ENCODE measurements at places on chromosomes 4 and X.

- no peak for DNase-seq
Measured at GRCh38 chr4:152735906-152736305, 43.6 kb downstream of the TIGD4 start.

- DNase-seq: no peak
Measured at GRCh38 chrX:152619897-152620296, 17.8 kb upstream of the GABRQ start.

DNA sequence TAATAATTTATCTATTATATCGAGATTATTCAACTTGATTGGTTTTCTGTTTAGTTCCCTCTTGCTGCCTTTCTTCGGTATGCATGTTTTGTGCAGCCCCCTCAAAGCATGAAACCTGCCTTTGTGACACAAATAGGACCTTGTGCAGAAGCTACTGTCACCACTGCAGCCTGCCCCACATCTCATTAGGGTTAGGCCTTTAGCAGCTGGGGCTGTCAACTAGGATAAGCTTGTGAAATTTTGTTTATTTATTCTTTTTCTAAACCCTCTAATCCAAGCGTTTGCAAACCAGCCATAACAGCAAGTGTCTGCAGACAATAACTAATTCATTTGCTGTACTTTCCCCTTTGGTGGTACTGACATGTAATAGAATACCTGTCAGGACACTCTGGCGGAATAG is 258.9 kb downstream of the RCHY1 start:
- no peak for DNase-seq

DNA sequence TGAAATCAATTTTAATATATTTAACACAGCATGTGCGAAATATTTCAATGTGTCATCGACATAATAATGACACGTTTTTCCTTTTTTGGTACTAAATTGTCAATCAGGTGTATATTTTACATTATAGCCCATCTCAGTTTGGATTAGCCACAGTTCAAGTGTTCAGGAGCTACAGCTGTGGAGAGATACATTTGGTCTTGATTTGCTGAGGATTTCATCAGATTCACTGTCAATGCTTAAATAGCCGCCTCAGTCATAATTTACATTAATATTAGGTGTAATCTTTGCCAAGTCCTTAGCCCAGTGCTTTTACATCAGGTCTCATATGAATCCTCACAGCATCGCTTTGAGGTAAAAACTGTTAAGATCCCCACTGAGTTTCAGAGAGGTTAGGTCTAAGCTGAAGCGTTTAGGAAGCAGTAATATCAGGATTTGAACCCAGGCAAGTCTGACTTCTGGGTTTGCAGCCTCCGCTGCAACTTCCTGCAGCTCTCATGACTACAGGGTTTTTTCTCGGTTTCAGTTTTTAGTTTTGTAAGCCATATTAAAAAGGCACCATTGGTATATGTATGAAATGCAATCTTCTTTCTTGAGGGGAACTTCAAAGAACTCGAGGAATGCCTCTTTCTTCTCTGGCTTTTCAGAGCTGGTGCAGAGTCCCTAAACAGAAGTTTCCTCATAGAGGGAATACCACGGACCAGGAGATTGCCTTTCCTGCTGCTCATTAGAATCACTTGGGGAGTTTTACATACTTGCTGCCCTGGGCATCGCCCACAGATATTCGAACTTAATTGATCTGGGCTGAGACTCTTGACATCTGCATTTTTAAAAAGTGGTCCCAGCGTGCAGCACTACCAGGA is 6.4 kb downstream of the MTM1 start:
- no peak for DNase-seq

GRCh38 chr4:13527981-13528820 is 16.1 kb downstream of the NKX3-2 start:
- DNase-seq: no peak

- no peak for DNase-seq
Measured at GRCh38 chr4:53764761-53765490, 173.6 kb upstream of the LNX1 start.

- no peak for DNase-seq
Measured at GRCh38 chr4:159017323-159018026, 85.4 kb upstream of the RAPGEF2 start.

- DNase-seq: no peak
Measured at GRCh38 chr4:110224812-110225211, 26.4 kb upstream of the ELOVL6 start.

GRCh38 chrX:701673-702072 is 71.1 kb downstream of the SHOX start:
- no peak for DNase-seq

DNA sequence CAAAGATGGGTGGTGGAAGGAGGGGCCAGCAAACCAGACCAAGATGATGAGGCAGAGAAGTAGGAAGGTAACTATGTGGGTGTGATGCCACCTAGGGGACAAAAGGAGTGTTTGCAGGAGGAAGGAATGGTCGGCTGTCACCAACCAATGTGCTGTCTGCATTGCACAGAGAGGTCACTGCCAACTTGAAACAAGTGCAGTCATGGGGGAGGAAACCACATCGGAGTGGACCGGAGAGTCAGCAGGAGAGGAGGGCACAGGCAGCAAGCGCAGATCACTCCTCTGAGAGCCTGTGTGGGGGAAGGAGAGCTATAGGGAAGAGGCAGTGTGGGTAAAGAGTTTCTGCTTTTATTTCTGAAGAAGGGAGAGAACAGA is 38.5 kb upstream of the FGFBP2 start:
- DNase-seq: peak; percentile 19

GRCh38 chr4:185849664-185850550 is 37.9 kb upstream of the SORBS2 start:
- no peak for DNase-seq

DNA sequence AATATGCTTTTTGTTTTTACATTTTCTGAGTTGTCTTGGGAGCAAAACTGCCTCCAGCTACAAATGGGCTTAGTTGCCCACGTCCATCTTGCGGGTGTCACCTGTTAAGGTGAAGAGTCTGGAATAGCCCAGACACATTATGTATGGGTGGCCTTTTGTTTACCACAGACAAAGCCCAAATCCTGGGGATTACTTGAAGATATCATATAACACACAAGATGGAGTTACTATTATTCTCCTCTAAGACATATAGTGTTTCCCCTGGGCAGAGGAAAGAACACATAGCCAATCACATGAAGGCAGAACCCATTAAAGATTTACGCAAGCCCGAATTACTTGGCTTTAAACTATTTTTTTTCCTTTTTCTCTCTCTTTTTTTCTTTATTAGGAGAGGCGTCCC is 625.6 kb upstream of the FAM241A start:
- DNase-seq: no peak

DNA sequence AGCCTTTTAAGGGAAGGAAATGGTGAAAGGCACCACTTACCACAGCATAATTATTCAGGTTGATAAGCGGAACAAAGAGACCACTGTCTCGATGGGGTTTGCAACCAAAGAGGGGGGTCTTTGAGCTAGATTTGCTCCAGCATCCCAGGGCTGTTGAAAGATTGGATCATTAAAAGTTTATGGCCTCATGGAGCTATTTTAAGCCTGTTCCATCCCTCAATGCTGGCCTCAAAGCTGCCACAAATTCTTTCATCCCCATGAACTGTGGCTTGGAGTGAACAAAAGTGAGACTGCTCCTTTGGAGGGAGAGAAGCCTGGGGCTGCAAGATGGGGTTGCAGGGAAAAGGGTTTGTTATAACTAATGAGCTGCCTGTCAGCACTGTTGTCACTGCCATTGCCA is 209.8 kb downstream of the RTL9 start:
- no peak for DNase-seq

- peak; percentile 35 for DNase-seq
Measured at GRCh38 chr4:76147454-76148141, 599 bp downstream of the NUP54 start.

DNA sequence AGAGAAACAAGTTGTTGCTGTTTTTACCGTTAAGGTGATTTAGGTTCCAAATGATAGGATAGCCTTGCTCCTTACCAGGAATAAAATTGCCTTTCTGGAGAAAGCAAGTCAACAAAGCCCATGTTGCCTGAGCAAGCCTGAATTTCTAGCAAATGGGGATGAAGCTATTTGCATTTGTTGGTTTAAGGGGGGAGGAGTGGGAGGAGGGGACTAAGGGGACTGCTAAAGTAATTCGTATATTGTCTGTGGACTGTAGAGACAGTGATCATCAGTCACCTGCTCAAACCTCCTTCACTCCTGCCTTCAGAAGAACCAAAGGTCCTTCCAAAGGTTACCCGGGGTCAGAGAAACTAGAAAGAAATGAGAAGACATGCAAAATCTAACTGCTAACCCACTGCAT is 65.8 kb downstream of the SCML2 start:
- no peak for DNase-seq

DNA sequence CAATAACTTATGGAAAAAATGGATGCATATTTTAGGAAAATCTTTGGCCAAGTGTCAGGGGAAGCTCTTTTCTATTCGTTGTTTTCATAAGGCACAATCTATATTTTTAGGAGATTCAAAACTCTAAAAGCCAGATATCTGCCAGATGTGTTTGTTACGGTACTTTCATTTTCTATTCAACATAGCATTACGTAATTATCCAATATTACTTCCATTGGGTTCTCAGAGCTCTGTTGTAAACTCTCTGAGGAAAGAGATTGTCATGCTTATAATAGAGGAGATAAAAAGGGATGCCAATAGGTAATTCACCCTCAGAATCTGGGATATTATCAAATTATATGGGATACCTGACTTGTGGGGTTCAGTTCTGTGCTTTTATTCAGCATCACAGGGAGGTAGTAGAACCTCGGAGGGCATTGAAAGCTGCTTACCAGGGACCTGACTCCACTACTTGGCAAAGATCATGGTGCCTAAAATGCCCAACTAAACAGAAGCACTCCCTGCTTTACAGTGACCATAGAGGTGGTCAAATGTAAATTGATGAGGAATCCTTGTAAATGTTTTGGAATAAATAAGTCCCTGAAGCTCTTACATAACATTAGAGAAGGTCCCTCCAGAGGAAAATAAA is 32.9 kb upstream of the GC start:
- no peak for DNase-seq

DNA sequence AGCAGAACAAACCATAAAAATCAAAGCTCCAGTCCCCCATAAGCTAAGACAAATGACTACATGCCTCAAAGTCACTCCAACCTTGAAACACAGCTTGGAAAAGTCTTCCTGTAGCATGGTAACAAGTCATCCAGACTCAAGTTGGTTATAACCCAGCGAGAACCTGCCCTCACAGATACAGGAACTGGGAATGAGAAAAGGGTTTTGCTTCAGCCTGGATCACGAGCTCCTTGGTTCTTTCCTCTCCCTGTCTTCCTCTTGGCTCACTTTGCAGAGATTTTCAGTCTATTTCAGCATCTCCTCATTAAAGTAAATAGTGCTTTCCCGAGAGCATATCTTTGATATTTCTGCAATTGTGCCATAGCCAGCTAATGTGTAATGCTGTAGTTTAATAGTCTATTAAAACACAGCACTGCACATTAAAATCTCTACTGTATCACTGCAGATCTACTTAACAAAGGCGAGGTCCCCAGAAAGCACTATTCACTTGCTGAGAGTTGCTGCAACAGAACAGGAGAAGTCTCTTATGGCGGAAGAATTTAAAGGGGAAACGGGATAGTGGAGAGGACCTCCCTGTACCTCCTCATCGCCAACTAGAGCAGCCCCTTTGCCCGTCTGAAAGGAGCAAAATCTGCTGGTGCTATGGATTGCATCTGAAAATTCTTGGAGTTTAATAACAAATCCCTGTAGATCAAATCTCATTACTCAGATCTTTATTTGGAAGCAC is 249.3 kb upstream of the GATB start:
- DNase-seq: no peak

Data from stimulated activated CD4-positive, alpha-beta T cell treated with anti-CD3 and anti-CD28 coated beads, Interleukin-12 subunit alpha, Interleukin-12 subunit beta, amount 100 ng/mL, for 48 hours (primary cell).